ENCODE measurements at places on chromosomes 4 and X.

DNA sequence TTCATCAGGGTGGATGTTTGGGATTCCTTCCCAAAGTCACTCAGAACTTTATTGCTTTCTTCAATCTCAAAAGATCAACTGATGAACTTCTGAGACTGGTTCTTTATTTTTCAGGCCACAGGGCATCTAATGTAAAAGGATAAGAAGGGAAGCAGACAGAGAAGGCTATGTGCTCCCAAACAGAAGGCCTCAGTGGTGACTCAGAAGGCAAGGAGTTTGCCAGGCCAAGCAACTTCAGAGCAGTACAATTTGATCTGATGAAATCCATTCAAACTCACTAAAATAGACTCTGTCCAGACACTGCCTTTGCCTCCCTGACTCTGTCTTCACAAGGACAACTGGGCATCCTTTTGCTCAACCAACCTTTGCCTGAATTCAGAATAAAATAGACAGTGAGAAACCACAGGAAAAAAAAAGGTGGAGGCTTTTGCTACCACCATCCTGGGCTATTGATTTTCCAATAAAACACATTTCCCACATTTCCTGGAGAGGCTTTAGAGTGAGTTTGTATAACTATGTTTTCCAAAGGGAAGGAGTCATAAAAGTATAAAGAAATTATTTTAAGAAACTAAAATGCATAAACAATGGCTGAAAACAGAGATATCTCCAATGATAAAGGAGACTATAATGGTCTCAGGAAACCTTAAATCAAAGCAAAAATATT lies 55.2 kb downstream of the ARHGEF6 start:
- no peak for DNase-seq

DNA sequence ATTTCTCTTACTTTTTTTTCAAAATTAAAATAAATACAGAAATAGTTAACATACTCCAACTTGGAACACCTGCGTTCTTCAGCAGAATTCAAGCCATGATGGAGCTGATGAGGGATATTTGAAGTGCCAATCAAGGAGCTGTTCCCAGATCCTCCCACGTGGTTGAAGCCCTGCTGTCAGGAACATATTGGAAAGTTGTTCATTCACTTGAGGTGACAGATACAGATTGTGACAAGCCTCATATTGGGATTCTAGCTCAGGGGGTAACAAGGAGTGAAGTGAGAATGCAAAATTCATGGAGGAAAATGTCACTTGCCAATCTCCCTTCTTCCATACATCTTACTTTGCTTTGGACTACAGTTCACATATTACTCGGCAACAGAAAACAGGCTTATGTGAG lies 2670.8 kb downstream of the PCDH7 start:
- no peak for DNase-seq

- no peak for DNase-seq
Observed at GRCh38 chr4:123976285-123976684, 579.7 kb downstream of the SPRY1 start.

DNA sequence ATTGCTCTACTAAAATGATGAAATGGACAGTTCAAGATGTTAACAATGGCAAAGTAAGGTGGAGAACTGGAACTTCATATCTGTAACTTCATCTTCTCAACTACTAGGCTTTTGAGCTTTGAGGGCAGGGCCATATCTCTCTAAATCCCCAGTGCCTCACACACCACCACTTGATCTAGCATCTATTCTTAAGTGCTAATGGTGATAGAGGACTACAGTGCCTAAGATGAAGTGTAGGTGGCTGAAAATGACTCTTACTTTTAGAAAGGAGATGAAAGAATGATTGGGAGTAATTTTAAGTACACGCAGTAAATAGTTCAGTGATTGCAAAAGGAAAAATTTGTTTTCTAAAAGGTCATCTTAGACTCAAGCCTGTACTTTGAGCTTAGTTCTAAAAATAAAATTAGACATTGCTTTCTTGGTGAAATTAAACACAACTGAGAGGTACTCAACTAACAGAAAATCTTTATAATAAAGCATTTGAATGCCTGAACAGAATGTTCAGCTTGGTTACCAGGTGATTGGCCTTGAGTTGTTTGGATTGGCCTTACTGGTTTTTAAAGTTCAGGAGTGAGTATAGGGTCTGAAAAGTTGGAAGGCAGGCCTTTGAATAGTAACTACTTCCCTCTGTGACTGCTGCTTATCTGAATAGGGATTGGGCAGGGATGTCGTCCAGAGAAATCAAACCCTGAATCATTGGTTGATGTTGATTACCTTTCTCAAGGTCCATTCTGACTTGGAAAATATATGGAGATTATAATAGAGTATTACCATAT lies 45.4 kb downstream of the DIAPH2 start:
- DNase-seq: no peak

- no peak for DNase-seq
Observed at GRCh38 chr4:48028696-48029095, 12.1 kb downstream of the NIPAL1 start.

DNA sequence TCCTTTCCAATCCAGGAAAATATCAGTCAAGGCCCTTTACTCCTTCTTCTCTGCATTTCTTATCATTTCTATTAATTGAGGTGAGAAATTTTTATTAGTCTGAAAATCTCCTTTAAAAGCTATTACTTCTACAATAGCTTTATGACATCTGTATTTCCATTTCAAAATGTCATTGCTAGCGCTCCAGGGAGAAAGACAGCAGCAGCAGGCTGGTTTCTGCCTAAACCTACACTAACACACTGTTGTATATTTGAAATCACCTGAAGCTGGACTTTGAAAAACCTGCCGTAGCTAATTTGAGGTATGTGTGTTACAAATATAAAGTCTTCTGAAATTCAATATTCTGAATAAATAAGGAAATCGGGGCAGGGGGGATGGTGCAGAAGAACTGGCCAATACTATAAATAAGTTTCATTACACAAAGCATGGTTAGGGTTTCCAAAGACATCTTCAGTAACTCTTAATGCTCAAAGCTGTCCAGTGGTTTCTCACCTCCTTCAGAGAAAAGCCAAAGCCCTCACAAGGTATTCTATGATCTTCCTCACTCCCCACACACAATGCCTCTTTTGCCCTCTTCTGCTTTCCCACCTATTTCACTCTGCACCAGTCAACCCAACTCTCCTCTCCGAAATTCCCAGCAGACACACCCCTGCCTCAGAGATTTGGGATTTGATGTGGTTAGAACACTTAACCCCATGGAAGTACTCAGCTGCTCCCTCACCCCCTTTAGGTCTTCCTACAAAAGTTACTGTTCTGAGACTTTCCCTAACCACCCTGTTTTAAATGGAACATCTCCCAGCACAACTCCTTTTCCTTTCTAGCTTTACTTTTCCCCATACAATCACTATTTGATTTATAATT lies 122.7 kb downstream of the PPP3CA start:
- DNase-seq: no peak

DNA sequence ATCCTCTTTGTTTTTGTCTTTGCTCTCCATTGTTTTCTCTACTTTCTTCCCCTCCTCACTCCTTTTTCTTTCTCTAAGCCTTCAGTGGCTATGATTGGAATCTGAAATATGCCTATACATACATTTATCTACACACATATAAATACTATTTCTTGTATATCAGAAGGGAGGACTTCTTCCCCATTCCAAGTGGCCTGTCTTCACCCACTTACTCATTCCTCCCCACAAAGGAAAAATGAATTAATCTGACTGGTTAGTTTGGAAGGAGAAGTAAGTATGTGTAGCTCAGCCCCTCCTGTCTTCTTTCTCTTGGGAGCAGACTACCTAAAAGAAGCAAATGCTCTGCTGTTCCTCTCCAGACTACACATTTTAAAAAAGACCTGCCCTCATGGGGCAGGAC lies 17.7 kb downstream of the GUCY2F start:
- DNase-seq: no peak

- no peak for DNase-seq
Observed at GRCh38 chrX:52363247-52363883, 5.5 kb upstream of the XAGE2 start.

- DNase-seq: no peak
Observed at GRCh38 chr4:124118061-124118460, 594.5 kb downstream of the ANKRD50 start.

DNA sequence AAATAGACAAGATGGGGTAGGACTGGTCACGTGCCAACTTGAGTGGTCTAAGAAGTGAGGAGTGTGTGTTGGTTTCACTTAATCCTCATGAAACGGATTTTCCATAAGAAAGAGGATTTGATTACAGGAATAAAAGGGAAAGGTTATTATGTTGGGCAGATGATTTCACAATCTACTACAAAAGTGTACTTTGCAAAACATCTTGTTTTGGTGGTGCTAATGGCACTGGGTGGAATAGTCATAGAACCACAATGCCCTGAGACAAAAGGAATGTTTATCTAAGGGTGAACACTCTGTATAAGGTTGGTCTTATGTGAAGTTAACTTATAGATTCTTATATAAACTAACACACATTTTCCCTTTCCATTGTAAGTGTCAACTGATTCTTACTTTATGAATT lies 45.6 kb downstream of the GLUD2 start:
- no peak for DNase-seq

DNA sequence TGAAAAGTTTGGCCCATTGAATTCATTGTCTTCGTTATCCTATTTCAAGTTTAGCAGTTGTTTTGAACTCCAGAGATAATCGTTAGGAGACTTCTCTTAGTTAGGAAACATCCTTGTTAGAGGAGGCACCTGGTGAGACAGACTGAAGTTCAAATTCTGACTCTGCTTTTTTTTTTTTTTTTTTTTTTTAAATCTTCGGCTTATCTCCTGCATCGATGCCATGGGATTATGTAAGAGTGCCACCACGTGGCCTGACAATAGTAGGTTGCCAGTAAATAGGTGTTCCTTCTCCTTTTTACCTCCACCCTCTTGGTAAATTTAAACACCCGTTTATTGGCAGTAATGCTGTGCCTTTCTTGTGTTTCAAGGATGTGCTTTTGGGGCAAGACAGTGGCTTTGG lies 149.3 kb downstream of the SOWAHB start:
- DNase-seq: no peak

GRCh38 chr4:125762537-125762936 lies 447.8 kb downstream of the FAT4 start:
- DNase-seq: no peak

GRCh38 chr4:113153529-113154101 lies 104.2 kb downstream of the ANK2 start:
- no peak for DNase-seq

DNA sequence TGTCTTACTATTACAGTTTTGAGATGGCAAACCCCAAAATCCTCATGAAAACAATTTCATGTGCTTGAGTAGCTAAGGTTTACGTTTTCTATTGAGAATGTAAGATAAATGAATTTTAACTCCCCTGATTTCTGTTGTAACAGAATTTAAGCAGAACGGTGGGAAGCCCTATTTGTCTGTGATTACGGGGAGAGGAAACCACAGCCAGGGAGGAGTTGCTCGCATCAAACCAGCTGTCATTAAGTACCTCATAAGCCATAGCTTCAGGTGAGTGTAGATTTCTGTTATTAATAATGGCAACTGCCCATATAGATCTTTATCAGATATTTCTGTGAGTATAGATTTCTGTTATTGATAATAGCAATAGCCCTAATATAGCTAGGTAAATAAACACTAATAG lies 44.2 kb upstream of the RHOH start:
- no peak for DNase-seq

DNA sequence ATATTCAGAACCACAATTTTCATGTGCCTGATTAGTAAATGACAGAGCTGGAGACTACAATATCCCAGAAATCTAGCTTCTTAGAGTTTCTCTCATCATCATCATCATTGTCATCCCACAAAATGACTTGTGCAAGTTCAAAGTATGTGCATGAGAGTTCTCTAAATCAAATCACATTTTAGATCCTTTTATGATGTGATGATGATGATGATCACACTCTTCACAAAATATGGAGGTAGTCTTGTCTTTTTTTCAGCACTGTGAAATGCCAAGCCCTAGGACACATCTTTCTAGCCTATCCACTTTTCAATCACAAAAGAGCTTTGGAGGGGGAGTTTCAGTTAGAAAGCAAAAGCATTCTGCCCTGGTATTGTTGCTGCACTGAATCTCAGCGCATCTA lies 7.4 kb downstream of the MBNL3 start:
- no peak for DNase-seq

GRCh38 chr4:52019936-52020657 lies at the start of gene LRRC66:
TSS of gene LRRC66 (minus strand) at chr4:52020363. CDS start at chr4:52017613, 2,750 bp downstream.
- no peak for DNase-seq

- DNase-seq: no peak
Observed at GRCh38 chr4:177246641-177247584, 62.8 kb upstream of the NEIL3 start.

- DNase-seq: no peak
Observed at GRCh38 chr4:17780501-17781299, 721 bp downstream of the FAM184B start.

DNA sequence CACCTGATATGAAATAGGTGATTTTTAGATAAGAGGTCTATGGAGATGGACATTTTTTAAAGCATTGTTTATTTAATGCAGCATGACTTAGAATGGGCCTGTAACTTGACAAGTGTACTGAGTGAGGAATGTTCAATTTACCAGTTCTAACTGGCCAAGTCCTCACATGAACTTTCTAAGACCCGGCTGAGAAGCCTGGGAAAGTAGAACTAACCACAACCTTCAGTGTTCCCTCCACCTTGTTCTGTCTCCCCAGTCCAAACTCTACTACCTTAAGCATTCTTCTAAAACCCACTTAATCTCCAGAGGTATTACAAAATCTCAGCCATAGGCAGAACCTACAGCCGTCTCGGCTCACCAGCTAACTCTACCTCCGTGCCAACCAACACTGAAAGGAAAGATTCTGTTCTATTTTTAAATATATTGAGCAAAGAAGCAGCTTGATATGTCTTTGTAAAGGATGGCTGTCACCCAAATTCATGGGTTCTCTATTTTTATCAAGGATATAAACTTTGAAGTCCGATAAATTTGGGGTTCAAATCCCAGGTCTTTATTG lies 6.8 kb downstream of the PPARGC1A start:
- DNase-seq: no peak

- peak; percentile 41 for DNase-seq
Observed at GRCh38 chrX:19799319-19800182, 87.8 kb downstream of the SH3KBP1 start.

DNA sequence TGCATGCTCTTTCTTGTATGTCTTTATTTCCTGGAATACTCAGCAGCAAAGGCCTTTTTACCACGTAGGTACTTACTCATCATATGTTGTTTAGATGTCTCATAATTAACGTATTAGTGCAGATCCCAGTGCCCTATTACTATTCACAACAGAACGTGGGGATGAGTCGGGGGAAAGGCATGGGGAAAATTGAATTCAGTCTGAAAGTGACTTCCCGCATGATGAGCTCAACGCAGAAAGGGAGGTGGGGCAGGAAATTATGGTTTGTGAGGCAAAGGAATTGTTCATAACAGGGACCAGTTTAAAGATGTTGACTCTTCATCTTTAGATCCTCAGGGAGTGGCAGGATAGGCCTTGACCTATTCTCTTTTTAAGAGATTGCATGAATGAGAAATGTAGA lies 2.0 kb upstream of the TMPRSS11D start:
- no peak for DNase-seq

- DNase-seq: no peak
Observed at GRCh38 chrX:6810776-6811175, 275.9 kb upstream of the VCX3A start.

- no peak for DNase-seq
Observed at GRCh38 chr4:11287055-11287454, 141.6 kb downstream of the HS3ST1 start.

Data from stimulated activated CD4-positive, alpha-beta T cell treated with anti-CD3 and anti-CD28 coated beads, Interleukin-2, amount 100 ng/mL, for 24 hours (primary cell).